NCI-H1694 treated with DMSO at 0.1 percent for 48 hours (cell line): ENCODE measurements at places on chromosomes 6 and 20.

GRCh38 chr20:2871111-2871465 is 2.2 kb upstream of the PTPRA start:
- no peak for DNase-seq

- no peak for DNase-seq
These were observed 185.0 kb downstream of the CENPW start for GRCh38 chr6:126524811-126525326.

GRCh38 chr6:11938285-11938890 is 73.7 kb upstream of the HIVEP1 start:
- DNase-seq = no peak

DNA sequence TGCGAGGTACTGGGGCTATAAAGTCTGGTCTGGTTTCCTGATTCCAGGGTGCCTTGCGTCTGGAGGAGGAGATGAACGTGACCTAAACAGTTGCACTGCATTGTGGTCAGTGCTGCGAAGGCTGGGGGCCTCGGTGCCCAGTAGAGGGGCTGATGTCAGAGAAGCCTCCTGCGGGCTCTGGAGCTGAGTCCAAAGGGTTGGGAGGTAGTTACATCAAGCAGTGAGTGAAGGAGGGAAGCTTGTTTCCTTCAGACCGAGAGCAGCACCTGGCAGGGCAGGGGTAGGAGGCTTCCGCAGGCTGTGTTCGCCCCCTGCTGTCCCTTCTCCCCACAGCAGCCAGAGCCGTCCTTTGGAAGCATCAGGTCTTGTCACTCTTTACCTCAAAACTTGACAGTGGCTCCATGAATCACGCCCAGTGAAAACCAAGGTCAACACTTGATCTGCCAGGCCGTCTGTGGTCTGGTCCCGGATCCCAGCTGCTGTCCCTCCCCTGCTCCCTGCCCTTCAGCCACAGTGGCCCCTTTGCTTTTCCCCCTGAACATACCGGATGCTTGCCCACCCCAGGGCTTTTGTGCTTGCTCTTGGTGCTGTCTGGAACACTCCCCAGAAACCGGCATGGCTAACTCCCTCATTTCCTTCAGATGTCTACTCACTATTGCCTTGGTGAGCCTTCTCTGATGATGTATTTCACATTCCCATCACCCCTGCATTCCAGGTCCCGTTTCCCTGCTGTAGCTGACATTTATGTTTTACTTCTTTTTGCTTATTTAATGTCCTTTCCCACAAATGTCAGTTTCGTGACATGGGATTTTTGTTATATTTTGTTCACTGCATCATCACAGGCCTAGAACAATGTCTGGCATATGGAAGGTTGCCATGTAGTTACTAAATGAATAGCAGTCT is 7.0 kb downstream of the DYNLRB1 start:
- DNase-seq = no peak

GRCh38 chr6:107812234-107812769 is 11.8 kb downstream of the SCML4 start:
- DNase-seq = no peak

GRCh38 chr6:157096522-157096921 is 226.8 kb downstream of the TMEM242 start:
- no peak for DNase-seq

DNA sequence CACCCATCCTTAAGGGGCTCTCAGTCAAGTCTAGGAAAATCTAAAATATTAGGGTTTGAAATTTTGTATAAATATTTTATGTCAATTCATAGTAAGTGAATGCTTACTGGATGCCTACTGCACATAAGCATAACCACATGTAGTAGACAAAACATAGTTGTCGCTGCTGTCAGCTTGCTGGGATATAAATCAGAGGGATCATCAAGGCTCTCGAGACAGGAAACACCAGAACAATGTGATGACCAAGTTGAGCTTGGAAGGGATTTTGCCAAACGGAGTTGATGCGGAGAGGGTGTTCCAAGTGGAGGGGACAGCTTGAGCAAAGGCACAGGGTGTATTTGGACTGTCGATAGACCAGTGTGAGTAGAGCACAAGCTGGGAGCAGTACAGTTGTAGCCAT is 105.8 kb upstream of the SUPT3H start:
- DNase-seq = no peak

DNA sequence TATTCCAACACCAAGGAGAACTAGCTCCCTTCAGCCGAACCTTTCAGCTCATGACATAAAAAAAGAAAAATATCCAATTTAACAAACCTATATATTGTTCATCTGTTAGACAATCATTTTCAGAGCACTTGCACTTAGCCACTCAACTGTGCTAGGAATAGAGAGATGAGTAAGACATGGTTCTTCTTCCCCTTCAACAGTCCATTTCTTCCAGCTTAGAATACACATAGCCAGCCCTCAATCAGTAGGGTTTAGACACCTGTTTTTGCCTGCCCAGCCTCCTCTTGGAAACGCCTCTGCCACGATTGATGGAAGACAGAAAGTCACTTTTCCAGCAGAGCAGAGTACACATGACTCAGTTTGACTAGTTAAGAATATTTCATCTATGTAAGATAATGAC is 21.8 kb downstream of the ADNP start:
- DNase-seq = no peak

GRCh38 chr6:94175465-94175864 is 756.1 kb upstream of the EPHA7 start:
- DNase-seq = no peak

DNA sequence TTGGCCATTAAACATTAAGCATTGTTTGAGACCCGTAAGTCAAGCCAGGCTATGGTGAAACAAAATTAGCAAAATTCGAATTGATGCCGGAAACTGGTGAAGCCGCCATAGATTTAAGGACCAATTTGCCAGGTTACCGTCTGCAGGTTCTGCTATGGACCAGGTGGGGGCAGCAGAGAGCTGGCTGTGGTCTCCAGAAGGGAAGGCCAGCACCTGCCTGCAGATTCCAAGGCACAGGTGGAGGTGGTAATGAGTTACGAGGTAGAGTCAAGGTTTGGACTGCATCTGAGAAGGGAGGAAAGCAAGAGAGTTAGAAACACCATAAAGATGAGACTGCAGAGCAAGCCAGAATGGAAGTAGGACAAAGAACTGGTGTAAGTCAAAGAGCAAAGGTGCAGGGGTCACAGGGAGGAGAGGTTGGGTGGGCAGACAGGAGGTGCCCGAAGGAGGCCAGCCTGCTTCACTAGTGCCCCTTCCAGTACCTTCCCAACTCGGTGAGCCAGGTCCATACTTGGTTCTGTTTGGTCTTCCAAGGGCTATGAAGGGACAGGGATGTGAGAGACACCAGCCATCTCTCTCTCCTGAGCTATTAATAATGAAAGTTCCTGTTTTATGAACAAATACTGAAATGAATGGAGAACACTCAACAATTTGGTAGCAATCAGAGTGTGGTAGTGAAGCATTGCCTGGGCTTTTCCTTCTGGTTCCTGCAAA is 131.6 kb upstream of the ESR1 start:
- DNase-seq = no peak

- DNase-seq = no peak
These were observed 4.2 kb downstream of the ELOVL4 start for GRCh38 chr6:79943133-79943532.

DNA sequence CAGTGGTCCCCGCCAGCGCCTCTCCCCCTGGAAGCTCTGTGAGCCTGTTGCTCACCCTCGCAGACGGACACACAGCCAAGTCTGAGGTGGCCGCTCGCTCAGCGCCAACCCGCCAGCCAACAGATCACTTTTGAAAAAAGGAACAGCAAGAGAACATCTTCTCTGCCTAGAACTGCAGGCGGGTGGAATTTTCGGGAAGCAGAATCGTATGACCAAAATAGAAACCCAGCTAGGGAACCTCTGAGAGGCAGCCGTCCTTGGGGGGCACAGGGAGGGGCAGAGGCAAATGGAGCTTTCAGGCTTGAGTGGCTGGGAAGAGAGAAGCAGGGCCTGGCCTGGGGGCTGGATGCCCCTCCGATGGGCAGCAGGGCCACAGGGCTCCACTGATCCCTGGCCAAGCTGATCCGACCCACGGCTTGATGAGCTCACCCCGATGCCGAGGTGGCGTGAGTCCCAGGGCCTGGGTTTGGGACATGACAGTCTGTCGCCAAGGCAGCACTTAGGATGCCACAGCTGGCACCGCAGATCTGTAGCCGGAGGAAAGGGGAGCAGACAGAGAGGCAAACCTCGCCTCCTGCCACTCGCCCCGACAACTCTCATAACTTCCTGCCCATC is 9.8 kb downstream of the NFATC2 start:
- DNase-seq = no peak

DNA sequence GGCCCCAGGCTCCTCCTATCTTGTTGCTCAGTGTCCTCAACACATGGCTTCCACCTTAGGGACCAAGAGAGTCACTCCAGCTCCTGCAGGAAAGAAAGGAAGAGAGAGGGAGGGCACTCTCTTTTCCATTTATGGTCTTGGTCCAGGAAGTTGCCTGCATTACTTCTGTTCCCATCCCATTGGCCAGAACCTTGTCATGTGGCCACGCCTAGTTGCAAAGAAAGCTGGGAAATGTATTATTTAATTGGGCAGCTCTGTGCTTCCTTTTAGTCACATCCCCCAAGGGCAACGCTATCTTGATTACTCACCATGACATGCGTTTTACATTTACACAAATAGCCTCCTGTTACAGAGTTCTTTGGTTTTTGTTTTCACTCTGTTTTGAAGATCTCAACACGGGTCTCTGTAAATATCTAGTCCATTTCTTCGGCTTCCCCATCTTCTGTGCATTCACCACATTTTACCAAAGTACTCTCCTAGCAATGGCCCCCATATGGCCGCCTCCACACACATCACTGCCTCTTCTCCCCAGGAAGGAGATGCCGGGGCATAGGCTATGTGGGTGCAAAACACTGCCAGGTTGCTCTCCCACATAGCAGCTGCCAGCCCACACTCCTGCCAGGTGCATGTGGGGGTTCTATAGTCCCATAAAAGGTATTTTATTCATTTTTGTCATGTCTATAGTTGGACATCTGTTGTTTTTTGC is 35.7 kb upstream of the ZMYND8 start:
- no peak for DNase-seq

- DNase-seq = no peak
These were observed 774.2 kb upstream of the FLRT3 start for GRCh38 chr20:15111654-15112053.

DNA sequence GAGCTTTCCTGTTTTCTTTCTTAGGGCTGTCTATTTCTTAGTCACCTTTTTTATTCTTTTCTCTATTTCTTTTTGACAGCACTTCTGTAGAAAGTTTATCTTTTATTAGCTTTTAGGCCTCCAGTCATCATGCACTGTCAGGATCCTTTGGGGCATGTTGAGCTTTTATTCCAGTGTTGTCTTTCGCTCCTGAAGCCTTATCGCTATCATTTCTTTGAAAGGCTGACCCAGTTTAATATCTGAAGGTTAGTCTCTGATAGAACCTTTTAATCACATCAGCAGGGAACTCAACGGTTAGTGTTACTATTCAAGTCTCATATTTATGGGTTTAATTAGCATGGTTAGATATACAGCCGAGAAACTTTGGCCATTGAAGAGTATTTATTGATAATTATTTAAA is 745.9 kb downstream of the TBC1D32 start:
- DNase-seq = no peak

GRCh38 chr6:25927178-25927577 is 3.3 kb downstream of the SLC17A2 start:
- DNase-seq = no peak

- no peak for DNase-seq
These were observed 205.0 kb upstream of the EPHA7 start for GRCh38 chr6:93624408-93624807.

GRCh38 chr6:161459008-161459615 is 185.3 kb upstream of the AGPAT4 start:
- no peak for DNase-seq

DNA sequence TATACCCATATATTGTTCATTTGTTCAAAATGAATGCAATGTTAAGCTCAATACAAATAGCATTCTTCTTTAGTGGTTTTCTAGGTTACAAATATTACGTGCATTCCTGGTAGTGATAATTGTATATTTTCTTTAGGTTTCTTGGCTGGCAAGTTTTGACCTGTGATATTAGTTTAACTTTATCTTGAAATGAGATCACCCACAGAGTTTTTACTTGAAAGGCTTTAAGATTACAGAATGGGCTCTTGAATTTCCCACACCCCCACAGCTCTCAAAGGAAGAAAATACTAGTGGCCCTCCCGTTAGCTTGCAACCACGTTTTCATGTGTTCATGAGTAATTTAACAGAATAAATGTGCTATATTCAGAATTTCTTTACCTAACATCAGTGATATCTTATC is 1315.5 kb upstream of the GJE1 start:
- DNase-seq = no peak

GRCh38 chr6:23003671-23004467 is 434.5 kb downstream of the HDGFL1 start:
- DNase-seq = peak; percentile 97

GRCh38 chr6:129215246-129215645 is 332.3 kb downstream of the LAMA2 start:
- DNase-seq = no peak

DNA sequence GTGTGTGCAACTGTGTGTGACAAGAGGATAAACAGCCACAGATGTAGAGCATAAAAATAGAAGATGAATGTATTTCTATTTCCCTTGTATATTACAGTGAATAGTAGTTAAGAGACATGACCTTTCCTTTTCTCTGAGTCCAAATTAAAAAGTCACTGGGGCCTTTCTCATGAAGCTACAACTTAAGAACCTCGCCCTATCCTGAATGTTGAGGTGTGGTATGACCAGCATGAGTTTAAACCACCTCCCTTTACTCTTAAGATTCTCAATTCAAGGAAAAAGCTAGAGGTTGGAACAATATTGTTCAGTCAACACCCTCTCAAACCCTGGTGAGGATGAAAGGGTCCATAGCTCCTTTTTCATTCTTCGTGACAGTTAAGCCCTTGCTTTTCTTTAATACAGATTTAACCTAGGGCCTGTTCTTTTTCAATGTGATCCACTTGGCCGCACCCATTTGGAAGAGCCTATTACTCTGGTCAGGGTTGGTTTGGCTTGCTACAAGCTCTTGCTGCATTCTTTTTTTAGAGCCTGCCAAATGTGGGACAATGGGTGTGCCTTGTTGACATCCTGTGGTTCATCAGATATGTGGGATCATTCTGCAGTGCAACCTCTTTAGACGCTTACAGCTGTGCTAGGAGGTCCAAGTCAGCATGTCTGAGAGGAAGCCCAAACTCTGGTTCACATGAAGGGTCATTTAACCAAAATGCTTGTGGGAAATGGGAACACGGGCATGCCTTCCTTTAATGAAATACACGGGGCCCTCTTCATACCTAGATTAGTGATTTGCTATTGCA is 290.0 kb downstream of the HAO1 start:
- no peak for DNase-seq
